ENCODE measurements at places on chromosomes 1 and 21.
A peak's percentile ranks its signal among the peaks of the same experiment; 100 is the strongest.

- no peak for DNase-seq
These were observed 42.4 kb downstream of the RNF2 start for GRCh38 chr1:185087746-185088145.

DNA sequence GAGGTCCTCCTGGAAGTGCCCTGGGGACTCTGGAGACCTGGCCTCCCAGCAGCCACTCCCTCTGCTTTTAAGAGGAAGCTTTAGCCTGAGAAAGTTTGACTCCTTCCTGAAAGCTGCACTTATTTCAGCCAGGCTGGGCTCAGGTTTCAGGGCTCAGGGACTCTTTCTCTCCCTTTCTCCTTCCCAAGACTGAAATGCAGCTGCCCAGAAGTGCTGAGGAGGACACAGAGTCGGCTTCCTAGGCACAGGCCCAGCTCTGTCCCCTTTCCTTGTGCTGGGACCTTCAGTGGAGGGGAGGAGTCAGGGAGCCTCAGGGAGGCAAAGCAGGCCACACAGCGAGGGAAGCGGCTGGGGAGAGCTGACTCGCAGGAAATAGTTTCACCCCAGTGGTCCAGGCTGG is 137.3 kb downstream of the NAV1 start:
- no peak for DNase-seq

- DNase-seq = peak; percentile 32
These were observed 1.6 kb downstream of the KCNE1 start for GRCh38 chr21:34510148-34511142.

DNA sequence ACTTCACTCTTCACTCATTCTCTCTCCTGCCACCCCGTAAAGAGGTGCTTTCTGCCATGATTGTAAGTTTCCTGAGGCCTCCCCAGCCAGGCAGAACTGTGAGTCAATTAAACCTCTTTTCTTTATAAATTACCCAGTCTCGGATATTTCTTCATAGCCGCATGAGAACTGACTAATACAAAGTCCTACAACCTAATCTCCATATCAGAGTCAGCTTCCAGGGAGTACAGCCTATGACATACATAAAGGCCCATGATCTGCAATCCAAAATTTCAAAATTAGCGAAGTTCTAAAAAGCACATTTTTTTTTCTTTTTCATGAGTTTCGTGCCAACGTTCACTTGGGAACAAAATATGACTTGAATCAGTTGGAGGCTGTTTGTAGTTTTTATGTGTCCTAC is 256.9 kb upstream of the DUSP10 start:
- no peak for DNase-seq

DNA sequence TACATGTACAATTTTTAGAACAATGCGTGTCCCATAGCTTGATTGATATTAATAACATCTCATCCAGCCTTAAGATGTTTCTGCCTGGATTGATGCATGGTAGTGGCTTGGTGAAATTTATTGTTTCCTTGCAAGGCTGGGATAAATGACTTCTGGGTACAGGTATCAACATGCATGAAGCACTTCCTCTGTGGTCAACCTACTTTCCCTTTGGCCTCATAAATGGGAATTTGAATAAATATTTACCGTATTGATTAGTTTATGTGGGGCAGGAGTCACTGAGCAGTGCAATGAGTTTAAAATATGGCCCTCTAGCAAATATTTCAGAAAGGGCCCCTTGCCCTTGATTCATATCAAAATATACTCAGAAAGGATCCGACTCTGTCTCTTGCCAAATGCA is 83.9 kb upstream of the KCNE2 start:
- DNase-seq = no peak

DNA sequence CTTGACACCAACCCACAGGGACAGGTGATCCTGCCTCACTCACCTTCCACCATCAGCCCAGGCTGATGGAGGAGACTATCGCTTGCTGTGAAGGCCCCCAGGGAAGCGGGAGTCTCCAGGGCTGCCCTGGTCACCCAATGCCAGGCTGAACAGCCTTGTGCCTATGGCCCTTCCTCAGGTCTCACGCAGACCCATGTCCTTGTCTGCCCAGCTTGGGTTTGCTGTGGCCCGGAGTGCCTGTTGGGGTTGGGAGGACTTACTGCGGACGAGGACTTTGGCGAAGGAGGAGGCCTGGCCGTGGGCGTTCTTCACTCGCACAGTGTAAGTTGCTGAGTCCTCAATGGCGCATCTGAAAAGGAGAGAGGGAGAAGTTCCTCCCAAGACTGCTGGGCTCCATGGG is 14.3 kb downstream of the MYOM3 start:
- DNase-seq = no peak

DNA sequence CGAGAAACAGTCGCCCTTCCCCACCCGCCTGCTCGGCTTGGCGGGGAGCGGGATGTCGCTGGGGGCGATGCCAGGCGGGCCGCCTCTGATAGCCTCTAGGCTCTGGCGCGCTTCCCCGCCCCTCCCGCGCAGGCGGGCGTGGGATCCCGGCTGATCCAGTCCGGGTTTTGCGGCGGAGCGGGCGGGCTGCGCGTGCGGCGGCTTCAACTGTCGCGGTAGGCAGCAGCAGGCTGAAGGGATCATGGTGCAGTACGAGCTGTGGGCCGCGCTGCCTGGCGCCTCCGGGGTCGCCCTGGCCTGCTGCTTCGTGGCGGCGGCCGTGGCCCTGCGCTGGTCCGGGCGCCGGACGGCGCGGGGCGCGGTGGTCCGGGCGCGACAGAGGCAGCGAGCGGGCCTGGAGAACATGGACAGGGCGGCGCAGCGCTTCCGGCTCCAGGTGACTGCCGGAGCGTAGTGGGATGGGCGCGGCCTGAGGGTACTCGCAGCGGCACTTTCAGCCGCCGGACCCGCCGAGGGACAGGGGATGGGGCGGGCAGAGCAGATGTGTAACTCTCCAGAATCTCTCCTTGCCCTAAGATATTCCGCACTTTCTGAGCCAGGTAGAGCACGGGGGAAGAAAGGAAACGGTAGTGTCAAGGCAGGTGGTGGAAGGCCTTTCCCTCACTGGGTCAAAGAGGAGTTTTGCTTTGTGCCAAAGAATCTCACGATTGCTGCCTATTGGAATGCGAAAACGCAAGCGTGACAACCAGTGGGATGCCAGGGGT is at the start of gene FAAH:
Gene FAAH (plus strand): TSS at position 210 of the 764 bp plus-strand sequence. CDS start 32 bp downstream, at position 242.
- peak; percentile 58 for DNase-seq

GRCh38 chr1:115676498-115677181 is 34.9 kb downstream of the VANGL1 start:
- no peak for DNase-seq

- DNase-seq = no peak
These were observed 37.4 kb upstream of the NTPCR start for GRCh38 chr1:232912845-232913580.

DNA sequence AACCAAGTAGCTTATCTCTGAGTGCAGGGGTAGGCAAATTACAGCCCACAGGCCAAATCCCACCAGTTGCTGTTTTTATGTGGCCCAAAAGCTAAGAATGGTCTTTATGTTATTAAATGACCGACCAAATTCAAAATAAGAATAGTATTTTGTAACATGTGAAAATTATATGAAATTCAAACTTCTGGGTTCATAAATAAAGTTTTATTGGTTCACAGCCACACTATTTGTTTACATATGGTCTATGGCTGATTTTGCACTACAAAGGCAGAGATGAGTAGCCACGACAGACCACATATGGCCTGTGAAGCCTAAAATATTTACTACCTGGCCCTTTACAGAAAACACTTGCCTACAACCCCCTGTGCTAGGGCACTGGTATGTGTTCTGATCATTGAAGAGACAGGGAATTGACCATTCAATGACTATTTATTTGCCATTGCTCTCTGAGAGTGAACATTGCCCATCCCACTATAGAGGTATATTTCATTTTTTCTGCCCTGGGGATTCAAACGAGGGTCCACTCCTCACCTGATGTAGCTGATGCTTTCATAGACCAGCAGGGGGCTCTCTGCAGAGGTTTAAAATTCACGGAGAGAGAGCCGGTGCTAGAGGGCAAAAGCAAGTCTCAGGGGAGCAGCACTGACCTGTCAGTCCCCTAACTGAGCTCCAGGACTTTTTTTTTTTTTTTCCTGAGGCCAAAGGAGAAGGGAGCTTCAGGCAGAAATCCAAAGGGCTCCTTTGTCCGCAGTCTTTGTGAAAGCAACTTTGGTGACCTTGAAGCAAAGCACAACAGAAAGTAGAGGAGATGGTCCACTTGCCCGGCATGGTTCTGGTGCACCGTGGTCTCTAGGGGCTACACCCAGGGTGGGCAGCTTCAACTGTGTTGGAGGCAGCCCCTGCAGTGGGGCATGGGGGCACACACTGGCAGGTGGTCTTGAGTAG is 7.3 kb upstream of the GNL2 start:
- peak; percentile 29 for DNase-seq

- no peak for DNase-seq
These were observed at the start of gene ASTN1 for GRCh38 chr1:177164380-177165068. ASTN1 (minus strand) TSS chr1:177164712; CDS start chr1:177164676, 36 bp downstream.

- no peak for DNase-seq
These were observed 45.7 kb downstream of the FASLG start for GRCh38 chr1:172704420-172705210.

DNA sequence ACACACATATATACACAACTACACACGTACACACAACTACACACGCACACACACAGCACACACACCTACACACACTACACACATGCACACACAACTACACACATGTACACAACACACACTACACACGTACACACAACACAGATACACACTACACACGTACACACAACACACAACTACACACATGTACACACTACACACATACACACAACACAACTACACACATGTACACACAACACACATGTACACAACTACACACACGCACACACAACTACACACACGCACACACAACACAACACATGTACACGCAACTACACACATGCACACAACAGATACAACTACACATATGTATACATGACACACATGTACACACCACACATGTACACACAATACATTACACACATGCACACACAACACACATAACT is 318.1 kb downstream of the CAMTA1 start:
- DNase-seq = no peak

DNA sequence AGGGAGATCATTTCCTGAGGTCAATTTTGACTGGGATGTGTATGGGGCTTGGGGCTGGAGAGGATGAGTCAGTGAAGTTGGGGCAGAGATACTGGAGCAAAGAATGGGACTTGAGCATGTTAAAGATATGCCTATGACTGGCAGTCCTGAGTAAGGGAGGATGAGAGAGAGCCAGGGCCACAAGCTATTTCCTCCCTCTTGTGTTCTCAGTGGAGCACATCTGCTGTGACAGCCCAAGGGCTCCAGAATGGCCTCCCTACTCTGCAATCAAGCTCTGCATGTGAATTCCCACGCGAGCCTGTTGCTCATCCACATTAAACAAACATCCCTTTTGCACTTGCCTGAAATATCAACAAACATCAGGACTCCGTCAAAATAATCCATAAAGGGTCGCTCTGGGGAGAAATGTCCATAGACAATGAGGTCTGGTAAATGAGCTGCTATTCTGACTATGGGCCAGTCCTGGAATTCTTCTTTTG is 9.2 kb downstream of the ADCY10 start:
- no peak for DNase-seq

GRCh38 chr1:55051621-55052020 is 12.3 kb downstream of the PCSK9 start:
- no peak for DNase-seq

DNA sequence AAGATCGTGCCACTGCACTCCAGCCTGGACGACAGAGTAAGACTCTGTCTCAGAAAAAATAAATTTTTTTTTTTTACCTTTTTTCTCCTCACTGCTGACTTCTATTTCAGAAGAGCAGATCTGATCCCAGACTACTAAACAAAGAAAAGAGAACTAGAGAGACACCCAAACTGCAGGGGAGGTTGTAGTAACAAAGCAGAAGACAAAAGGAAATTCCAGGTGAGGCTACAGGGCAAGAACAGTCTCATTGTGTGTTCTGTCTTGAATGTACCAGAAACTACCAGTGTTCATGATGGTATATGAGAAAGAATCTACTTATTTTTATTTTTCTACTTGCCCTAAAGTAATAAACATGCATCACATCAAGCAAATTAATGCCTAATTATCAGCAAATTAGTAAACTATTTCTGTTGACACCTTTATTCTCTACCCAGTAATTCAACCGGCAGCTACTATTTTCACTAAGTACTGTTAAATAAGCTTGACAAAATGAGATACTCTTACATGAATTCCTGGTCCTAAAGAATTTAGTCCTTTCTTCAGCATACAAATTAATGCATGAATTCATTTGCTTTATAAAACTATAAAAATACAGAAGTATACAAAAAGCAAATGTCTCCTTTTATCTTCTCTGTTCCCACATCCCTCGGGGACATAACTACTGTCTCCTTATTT is 40.6 kb downstream of the ARID4B start:
- DNase-seq = no peak

- no peak for DNase-seq
These were observed 19.6 kb upstream of the SPAG17 start for GRCh38 chr1:118204648-118205047.

DNA sequence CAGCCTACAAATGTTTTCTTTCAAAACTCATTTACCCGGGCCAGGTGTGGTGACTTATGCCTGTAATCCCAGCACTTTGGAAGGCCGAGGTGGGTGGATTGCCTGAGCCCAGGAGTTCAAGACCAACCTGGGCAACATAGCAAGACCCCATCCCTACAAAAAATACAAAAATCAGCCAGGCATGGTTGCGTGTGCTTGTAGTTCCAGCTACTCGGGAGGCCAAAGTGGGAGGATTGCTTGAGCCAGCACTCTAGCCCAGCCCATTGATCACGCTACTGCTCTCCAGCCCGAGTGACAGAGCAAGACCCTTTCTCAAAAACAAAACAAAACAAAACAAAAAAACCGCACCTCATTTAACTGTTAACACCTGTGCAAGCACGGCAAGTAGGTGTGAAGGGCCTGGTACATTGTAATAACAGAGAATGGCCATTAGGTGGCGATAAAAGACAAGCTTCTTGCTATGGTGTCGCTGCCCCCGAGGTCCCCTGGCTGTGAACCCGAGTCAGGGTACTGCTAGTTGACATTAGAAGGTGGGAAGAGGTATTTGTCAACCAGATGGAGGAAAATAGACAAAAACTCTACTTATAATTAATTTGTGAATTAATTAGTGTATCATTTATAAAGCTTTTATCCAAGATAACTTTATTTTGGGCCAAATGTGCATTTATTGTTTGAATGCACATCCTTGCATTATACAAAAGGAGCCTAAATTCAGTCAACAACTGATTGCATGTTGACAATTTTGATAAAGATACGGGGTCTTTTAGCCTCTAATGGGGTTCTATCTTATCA is 66.5 kb downstream of the SH3BGR start:
- DNase-seq = peak; percentile 55

- DNase-seq = no peak
These were observed 114.5 kb downstream of the LRRC40 start for GRCh38 chr1:70090875-70091274.

GRCh38 chr1:202179828-202180750 is 13.5 kb upstream of the LGR6 start:
- DNase-seq = no peak

GRCh38 chr1:182217967-182218366 is 156.5 kb upstream of the ZNF648 start:
- no peak for DNase-seq

DNA sequence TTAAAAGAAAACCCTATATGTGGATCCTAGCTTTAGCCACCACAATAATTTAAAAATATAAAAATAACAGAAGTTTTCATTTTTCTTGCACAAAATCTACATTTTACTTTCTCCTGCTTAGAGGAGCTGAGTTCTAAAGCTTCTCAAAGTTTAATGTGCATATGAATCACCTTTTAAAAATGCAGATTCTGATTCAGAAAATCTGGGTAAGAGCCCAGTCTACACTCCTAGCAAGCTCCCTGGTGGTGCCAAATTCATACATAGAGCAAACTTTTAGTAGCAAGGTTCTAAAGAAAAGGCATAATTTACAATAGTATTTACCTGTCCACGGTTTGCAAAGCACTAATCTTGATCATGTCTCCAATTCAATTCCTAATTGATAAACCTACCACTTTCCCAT is 19.3 kb downstream of the RSBN1 start:
- DNase-seq = no peak

GRCh38 chr1:172867216-172867818 is 183.4 kb downstream of the TNFSF18 start:
- DNase-seq = no peak

Data from progenitor cell of endocrine pancreas (in vitro differentiated cells).